NCI-H187 (cell line): ENCODE measurements at places on chromosomes 4 and X.
A peak's percentile ranks its signal among the peaks of the same experiment; 100 is the strongest.

DNA sequence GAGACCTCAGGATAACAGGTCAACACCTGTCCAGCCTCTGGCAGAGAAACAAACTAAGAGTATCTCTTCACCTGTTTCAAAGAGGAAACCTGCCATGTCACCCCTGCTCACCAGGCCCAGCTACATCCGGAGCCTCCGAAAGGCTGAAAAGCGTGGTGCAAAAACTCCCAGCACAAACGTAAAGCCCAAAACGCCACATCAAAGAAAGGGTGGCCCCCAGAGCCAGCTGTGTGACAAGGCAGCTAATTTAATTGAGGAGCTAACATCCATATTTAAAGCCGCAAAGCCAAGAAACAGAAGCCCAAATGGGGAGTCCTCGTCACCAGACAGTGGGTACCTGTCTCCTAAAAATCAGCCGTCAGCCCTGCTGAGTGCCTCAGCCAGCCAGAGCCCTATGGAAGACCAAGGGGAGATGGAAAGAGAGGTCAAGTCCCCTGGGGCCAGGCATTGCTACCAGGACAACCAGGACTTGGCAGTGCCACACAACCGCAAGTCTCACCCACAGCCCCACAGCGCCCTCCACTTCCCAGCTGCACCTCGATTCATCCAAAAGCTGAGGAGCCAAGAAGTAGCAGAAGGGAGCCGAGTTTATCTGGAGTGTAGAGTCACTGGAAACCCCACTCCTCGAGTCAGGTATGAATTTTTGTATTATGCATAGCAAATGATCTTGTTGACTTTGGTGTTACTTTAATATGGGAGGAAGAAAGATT is 15.1 kb downstream of the PALLD start:
- DNase-seq, result no peak

- DNase-seq, result no peak
These were observed 368.0 kb downstream of the GBA3 start for GRCh38 chr4:23060776-23061175.

- no peak for DNase-seq
These were observed 575.2 kb upstream of the FRG1 start for GRCh38 chr4:189365451-189365850.

DNA sequence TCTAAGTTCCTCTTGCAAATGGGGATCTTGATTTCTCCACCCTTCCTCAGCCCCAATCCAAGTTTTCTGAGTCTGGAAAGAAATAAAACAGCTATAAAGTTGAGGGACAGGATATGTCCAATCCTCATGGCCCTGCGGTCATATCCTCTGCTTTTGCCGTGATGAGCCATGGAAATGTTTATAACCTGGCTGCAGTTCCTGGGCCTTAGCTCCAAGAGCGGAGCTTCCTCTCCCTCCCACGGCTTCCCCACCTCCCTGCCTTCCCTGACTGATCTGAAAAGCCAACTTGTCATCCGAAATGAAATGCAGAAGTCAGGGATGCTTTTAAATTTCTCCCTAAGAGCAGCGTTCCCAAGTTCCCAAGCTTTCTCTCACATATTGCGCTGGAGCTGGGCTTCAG is 221.5 kb upstream of the SFRP2 start:
- no peak for DNase-seq

DNA sequence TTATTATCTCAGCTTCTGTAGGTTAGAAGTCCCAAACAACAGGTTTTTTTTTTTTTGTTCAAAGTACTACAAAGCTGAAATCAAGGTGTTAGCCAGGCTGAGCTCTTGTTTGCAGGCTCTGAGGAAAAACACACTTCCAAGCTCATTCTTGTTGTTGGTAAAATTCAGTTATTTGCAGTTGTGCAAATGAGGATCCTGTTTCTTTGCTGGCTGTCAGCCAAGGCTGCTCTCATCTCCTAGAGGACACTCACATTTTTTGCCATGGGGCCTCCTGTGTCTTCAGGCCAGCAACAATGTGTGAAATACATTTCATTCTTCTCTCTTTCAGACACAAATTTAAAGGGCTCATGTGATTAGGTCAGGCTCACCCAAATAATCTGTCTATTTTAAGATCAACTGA is 60.3 kb upstream of the HSD17B10 start:
- DNase-seq, result no peak

- no peak for DNase-seq
These were observed 930.2 kb upstream of the DIAPH2 start for GRCh38 chrX:95754411-95754810.

GRCh38 chr4:40265910-40266274 is 69.1 kb downstream of the RHOH start:
- DNase-seq, result no peak

DNA sequence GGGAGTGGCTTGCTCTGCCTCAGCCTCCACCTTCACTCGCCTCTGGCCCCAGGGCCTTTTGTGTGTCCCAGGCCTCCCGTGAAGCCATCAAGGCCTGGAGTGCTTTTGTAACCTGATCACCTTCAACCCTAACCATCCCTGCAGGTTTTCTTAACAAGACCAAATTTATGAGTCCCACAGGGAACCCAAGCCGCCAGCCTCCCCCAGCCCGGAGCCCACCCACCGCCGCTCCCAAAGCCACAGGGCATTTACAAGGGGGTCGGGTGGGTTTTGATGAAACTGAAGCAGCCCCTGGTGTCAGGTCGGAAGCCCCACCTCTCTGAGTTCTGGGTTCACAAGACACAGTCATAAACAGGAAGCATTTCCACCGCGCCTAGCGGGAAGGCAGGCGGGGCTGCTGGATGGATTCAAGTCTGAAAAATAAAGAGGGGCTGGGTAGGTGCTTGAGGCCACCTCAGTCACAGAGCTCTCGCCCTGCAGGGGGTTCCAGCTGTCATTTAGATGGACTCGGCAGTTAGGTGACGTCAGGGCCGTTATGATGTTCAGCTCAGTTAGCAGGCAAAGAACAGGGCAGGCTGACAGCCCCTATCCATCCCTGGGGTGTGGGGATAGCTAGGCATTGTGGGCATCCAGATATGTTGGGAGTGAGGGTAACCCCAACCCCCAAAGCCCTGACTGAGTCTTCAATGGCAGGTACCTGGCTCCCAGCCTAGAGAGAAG is 128.5 kb downstream of the BCOR start:
- peak; percentile 28 for DNase-seq
